ENCODE measurements at places on chromosomes 6 and 20.

DNA sequence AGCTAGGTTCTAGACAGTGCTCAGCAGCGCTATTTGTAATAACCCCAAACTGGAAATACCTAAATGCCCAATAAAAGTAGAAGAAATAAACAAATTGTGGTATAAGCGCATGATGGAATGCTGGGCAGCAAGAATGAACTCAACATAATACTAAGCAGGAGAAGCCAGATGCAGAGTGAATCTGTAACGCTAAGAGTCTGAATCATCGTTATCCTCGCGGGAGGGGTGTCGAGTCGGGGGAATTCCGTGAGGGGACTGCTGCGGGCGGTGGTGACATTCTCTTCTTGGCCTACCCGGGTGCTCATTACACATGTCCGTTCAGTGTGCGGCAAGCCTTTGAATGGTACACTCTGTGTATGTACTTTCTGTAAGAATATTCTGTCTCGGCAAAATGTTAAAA, 83.7 kb downstream of the SULF2 start:
- no peak for DNase-seq

DNA sequence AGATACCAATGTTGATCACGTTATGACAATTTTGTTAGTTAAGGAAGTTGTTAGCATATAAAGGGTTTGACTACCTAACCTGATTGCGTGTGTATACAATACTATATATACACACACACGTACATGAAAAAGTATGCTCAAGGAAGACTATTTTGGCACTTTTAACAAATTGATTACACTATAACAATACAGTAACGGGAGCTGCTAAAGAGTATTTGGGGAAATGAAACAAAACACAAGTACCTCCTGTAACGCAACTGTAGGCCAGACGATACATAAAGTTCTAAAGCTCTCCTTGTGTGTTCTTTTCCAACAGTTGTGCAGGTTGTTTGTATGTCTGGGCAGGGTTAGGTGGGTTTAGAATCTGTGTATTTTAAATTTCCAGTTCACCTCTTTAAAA, 98.7 kb downstream of the PLEKHG1 start:
- DNase-seq: no peak

- no peak for DNase-seq
Measured at GRCh38 chr20:47708140-47708807, 77.0 kb downstream of the SULF2 start.

DNA sequence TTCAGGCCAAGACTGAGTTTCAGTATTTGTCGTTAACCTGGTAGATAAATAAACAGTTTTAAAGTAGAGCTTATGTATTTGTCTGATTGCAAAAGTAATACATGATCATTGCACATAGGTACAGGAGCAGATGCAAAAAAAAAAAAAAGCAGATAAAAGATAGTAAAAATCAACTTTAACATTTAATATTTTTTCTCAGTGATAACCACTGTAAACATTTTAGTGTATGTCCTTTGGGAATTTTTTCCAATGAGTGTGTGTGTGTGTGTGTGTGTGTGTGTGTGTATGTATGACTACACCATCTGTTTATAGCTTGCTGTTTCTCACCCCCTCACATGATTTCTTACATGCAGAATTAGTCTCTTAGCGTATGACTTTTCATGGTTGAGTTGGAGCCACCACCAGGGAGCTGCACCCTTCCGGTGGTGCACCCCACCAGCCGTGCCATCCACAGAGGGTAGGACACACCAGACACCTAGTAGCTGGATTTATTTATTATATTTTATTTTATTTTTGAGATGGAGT, 26.3 kb downstream of the WRNIP1 start:
- no peak for DNase-seq

- no peak for DNase-seq
Measured at GRCh38 chr20:34954904-34955230, 739 bp downstream of the GSS start.

- DNase-seq: no peak
Measured at GRCh38 chr20:62321521-62321948, 18.7 kb downstream of the ADRM1 start.

DNA sequence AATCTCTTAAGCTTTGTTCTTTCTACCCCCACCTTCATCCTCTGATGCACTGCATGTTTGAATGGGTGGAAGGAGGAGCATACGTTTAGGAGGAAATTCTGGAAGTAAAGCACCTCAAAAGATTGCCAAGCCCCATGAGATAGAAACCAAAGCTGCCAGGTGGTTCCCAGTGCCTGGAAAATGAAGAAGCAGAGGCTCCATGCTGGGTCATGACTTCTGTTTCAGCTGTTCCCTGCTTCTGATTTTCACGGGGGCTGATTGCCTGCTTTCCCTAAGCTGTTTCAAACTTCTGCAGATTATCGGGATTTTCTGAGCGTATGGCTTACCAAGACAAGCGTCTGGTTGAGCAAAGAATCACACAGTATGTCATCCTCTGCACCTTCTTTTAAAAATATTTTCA, 87.5 kb upstream of the SYNDIG1 start:
- no peak for DNase-seq

- DNase-seq: no peak
Measured at GRCh38 chr6:20061952-20062351, 150.3 kb downstream of the MBOAT1 start.

DNA sequence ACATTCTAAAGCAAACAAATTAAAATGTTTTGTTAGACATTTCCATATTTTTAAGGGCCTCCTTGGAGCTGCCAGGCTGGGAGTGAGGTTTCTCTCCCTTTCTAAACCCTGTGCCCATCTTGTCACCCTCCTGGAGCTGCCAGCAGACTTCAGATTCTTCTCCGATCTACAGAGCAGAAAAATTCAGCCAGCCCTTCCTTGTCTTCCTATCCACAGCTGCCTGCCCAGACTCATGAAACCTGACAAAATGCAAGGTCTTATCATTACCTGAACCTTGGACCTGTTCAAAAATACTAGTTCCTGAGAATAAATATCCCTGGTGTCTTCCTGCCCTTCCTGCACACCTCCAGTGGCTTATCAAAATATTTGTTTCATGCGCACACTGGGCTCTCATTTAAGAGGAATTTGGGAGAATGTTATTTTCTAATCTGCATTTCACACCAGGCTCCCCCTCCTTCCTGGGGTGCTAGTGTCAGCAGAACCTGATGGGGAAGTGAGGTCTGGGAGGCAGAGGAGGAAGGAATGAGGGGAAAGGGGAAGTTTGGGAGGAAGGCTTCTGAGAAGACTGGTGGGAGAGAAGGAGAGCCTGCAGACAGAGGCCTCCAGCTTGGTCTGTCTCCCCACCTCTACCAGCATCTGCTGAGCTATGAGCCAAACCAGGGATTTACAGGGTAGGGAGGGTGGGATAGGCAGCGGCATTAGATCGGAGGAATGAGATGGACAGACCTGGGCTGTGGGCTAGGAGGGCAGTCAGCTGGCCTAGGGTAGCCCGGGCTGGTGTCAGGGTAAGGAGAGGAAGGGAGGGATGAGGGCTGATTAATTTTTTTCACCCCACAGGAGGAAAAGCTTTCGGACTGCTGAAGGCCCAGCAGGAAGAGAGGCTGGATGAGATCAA, at the start of gene AIF1:
Gene AIF1, plus strand, starts transcription at position 551 of the 895 bp plus-strand sequence. Its CDS starts 96 bp downstream, at position 647.
- no peak for DNase-seq

- no peak for DNase-seq
Measured at GRCh38 chr6:127338936-127339335, 4.5 kb downstream of the ECHDC1 start.

- no peak for DNase-seq
Measured at GRCh38 chr20:19213946-19214490, 1.6 kb downstream of the SLC24A3 start.

- no peak for DNase-seq
Measured at GRCh38 chr6:1382883-1383728, 6.3 kb upstream of the FOXF2 start.

DNA sequence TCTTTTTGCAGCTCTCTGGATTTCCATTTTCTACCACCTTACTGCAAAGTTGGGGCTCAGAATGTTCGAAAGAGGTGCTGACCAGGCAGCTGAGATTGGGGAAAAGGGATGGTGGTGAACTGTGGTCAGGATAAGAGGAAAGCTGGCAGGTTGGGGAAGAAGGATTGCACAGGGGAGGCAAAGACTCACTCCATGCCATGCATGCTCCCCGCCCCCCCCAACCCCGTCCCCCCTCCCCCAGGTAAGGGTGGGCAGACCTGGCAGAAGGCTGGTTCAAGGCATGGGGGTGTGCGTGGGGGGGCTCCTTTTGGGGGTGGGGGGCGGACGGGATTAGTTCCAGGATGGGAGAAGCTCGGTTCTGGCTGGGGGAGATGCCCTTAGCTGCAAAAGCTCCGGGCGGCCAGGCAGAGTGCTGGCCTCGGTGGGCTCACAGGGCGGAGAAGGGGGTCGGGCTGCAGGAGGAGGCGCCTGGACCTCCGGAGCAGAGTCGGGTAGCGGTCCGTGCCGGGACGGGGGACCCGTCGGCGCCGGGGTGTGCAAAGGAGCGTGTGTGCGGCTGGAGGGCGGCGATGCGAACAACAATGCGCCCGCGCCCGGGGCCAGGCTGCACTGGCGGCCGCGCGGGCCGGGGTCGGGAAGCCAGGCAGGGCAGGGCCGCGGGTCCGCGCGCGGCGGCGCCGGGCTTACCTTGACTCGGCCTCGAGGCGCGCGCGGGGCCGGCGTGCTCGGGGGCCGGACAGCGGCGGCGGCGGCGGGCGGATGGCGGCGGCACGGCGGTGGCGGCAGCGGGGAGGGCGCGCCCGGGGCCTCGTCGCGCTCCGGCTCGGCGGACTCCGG, 880 bp downstream of the ADNP start:
- DNase-seq: no peak

DNA sequence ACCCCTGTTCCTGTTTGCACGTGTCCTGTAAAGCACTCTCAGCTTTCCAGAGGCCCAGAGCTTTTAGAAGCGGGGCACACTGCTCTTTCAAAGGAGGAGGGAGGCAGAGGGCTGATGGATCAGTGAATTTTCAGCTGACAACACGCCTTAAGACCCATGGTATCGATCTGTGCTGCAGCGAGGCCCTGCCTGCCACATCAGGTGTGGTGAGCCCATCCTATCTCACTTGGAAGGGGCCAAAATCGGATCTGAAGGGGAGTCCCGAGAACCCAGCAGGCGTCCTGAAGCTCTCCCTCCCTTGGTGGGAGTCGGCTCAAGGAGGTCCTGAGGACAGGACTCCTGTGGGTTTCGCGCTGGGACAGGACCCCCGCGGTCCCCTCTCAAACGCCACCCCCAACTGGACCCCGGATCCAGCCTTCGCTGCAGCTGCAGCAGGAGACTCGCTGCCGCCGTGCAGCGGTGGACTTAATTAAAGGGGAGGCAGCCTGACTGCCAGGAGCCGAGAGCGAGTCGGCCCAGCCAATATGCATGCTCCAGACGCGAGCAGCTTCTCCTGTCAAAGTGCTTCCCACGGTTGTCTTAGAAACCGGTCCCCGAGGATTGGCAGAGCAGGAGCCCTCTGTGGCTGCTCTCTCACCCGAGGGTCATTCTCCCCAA, 580.0 kb upstream of the ZNF337 start:
- DNase-seq: no peak

DNA sequence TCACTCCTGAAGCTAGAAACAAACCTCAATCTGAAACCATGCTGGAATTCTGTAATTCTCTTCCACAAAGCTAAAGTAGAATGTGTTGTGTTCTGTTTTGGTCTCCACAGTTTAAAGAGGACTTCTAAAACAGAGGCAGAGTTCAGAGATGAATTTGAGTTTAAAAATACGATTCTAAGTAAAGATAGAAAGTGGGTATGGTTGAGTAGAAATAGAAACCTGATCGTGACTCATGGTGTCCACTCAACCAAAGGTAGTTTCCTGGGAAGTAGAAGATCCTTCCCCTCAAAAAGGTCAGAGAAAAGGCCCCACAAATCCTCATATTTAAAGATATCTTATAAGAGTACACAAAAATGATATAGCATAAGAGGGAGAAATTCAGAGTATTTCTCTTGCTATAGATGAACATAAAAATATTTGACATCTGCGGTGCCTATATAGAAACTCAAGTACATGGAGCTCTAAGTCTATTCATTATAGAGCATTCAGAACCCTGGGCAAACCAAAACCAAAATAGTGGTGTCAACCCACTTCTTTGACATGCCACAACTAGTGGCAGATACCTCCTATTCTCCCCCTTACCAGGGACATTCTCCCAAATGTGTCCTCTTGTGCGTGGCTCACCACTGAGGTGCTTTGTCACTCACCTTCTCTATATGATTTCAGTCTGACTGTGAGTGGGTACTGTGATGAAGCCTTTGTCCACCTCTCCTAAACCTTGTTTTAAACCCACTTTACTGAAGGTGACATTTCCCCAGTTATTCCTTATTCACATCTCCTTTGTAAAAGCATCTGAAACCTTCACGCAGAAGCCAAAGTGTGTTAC, 84.5 kb downstream of the PLCB1 start:
- no peak for DNase-seq

GRCh38 chr6:46983007-46983411, 59.1 kb downstream of the ADGRF1 start:
- DNase-seq: no peak

DNA sequence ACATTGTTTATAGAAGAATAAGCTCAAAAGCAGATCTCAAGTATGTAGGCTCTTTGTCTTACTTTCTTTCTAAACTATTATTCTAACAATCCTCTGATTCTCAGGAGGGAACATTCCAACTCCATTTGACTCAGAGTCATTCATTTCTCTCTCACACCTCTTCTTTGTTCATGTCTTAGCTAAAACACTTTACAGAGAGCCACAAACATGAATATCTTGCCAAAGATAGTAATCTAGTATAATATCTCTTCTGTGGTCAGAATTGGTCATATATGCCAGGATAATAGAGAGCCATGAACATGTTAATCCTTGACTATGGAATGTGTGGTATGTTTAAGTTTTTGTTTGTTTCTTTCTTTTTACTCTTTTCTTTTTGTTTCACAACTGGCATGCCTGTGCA, 456.0 kb upstream of the PTCHD4 start:
- no peak for DNase-seq

DNA sequence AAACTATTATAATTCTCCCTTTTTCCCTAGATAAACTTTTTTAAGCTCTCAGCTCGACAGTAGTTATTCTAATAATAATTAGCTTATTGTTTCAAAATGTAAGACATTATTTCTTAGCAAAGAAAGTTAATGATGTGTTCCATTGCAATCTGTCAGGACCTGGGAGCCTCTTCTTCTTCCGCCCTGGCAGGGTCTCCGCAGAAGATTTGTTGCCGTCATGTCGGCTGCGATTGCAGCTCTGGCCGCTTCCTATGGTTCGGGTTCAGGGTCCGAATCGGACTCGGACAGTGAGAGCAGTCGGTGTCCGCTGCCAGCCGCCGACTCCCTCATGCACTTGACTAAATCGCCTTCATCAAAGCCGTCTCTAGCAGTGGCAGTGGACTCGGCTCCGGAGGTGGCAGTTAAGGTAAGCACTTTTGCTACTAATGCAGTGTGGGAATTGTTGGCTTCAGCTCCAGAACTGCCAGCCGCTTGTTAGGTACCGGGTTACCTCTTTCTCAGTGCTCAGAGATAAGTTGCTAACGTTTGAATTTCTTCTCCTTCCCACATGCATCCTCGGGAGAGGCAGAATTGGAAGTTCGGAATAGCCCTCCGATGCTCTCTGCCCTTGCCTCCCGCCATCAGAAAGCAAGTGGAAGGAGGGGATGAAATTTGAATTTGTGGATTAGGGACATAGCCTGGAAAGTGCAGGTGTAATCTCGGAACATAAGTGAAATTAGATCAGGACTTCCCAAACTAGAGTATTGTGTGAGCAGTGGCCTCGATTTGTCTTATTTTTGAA, at the start of gene CDC40:
Gene CDC40, plus strand, starts transcription at position 200 of the 781 bp plus-strand sequence. Its CDS starts 18 bp downstream, at position 218.
- DNase-seq: no peak

GRCh38 chr6:42333612-42334011, 116.0 kb upstream of the MRPS10 start:
- DNase-seq: no peak

Data from fibroblast of skin of left quadriceps (primary cell).